Activated T-helper 17 cell treated with anti-CD3 and anti-CD28 coated beads, Interleukin-2, amount 50 U/mL, for 72 hours (primary cell): ENCODE measurements at places on chromosomes 12 and 14. TPM values are rescaled to one million over a fixed set of nuclear protein-coding genes. Genes with fewer than 3 reads are reported as not detected.
A peak's percentile ranks its signal among the peaks of the same experiment; 100 is the strongest.

- ATAC-seq = no peak
These were observed 45.9 kb upstream of the PLEKHG7 start for GRCh38 chr12:92656911-92657310.

GRCh38 chr12:53232646-53233461 lies 845 bp upstream of the RARG start:
- ATAC-seq = peak; percentile 50

DNA sequence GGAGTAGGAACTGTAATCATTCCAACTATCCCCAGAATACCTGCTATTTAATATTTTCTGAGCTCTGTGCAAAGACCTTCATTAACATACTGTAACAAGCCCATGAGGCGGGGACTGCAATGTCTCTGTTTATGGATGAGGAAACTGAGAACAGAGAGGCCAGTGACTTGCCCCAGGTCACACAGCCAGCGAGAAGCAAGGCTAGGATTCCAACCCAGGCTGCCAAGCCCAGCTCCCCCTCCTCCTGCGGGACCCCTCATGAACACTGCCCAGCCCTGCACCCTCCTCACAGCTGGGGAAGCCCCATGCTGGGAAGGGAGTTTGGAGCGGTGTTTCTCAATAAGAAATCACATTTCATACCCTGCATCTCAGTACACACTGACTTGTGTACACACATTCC lies 10.9 kb downstream of the HVCN1 start:
- no peak for ATAC-seq

DNA sequence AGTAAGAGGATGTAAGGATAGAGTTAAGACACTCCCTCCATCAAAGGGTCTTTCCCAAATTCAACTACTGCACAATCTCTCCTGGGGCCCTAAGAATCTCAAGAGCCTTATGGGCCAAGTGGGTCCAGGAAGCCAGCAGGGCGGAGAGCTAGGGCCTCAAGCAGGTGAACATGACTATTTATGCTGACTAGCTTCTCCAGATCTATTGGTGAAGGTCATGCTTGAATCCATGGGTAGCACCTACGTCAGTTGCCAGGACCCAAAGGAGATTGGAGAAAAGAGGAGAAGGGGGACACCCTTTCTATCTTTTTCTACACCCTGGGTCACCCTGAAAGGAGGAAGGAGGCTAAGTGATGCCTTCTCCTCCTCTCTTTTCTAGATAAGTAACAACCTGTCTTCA lies 534.2 kb upstream of the MIS18BP1 start:
- ATAC-seq = no peak

GRCh38 chr14:69356903-69357543 lies 41.1 kb downstream of the ERH start:
- no peak for ATAC-seq

DNA sequence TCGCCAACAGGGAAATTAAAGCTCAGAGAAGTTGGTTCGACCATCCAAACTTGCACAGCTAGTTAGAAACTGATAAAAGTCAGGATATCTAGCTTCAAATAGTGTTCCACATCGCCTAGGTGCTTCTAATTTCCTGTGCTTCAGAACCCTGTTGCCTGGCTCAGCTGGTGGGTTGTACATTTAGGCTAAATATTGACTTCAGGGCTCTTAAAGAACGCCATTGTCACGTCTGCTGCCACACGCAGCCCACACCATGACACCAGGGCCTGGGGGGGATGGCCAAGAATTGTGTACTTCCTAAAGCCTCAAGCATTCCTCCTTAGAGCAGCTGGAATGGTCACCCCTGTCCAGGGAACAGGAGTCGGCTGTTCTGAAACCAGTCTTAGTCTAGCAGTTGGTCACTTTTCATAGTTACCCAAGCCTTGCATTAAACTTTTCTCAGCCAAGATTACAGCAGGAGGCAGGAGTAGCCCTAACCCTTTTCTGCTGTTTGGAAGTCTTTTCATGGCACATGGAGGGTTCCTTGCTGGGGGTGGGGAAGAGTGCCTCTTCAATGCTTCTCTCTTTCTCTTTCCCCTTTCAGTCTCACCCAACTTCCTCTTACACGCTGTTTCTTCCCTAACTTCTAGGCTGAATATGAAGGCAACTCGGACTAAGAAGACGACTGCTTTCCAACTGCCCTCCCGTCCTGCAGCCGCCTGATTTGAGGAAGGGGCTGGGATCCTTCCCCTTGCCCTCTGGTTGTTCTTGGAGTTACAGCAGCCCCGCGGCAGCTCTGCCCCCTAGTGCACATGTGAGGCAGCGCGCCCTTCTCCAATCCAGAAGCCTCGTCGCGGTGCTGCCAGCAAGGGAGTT lies 17.1 kb downstream of the FOS start:
- peak; percentile 37 for ATAC-seq

GRCh38 chr12:104648756-104649155 lies 192.0 kb downstream of the CHST11 start:
- ATAC-seq = no peak

- no peak for ATAC-seq
These were observed 127.0 kb downstream of the MED13L start for GRCh38 chr12:116150452-116150851.

Gene TMEM229B
- total RNA-seq = 0.84 TPM

DNA sequence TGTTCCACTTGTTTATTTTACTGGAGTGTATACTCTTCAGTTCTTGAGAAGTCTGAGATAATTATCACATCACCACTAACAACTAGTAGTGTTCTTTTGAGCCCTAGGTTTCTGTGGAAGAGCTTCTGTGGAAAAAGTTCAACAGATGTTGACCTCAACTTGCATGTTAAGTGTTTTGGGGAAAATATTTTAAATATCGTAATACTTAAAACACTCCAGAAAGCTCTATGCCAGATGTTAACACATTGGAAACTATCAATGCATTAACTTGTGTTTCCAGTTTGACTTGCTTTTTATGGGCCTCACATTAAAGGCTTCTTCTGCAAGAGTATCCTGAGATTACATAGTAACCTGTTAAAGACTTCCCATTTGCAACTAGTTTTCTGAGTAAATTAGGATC lies 173.1 kb downstream of the DUSP6 start:
- no peak for ATAC-seq

- no peak for ATAC-seq
These were observed 1.5 kb downstream of the FOXG1 start for GRCh38 chr14:28767853-28768741.

GRCh38 chr14:99910337-99911309 lies 117.4 kb downstream of the EML1 start:
- ATAC-seq = no peak

GRCh38 chr12:69553628-69554248 lies 31.5 kb upstream of the CCT2 start:
- no peak for ATAC-seq

Gene DCN
- total RNA-seq = not detected

DNA sequence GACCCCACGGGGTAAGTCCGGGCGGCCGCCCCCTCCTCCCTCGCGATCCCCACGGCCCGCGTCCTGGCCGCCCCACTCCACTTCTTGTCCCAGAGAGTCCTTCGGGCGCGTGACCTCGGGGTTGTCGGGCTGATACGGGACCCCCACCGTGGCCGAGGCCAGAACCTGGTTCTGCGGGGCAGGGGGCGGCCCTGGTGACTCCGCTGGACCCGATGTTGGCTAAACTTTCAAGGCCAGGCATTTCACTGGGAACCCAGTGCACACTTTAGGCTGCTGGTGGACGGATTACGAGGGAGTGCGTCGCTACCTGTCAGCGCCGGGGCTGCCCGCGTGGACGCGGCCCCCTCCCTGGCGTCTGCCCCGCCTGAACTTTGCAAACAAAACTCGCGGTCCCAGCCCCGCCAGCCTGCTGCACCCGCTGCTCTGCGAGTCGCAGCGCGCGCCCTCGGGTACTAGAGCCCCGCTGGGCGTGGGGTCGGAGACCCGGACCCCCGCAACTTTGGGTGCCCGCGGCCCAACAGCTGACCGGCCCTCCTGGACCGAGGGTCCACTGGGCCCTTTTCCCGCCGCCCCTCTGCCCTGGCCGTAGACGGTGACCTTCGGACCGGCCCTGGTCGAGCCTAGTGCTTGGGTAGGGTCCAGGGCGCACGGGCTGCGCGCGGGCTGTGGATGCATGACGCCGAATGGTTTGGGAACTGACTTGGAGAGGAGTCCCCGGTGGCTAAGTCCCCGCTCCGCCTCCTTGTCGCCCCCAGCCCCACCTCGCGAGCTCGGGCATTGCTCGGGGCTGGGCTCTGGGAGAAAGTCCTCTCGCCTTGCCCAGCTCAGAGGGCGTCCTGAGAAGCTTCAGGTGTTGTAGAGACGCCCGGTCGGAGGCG lies 624 bp downstream of the RIN3 start:
- peak; percentile 43 for ATAC-seq

GRCh38 chr12:52260361-52261207 lies 13.9 kb upstream of the KRT86 start:
- ATAC-seq = no peak

DNA sequence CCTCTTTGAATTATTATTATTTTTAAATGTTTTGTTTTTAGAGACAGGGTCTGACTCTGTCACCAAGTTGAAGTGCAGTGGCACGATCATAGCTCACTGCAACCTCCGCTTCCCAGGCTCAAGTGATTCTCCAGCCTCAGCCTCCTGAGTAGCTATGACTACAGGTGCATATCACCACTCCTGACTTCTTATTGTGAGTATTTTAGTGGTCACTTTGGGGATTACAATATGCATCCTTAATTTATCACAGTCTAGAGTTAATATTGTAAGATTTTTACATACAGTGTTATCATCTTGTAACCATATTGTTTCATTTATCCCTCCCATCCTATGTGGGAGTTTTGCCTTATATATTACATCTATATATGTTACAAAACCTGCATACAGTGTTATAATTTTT lies 13.4 kb downstream of the FGF23 start:
- ATAC-seq = no peak

GRCh38 chr12:26473291-26473690 lies 277.9 kb downstream of the SSPN start:
- no peak for ATAC-seq

GRCh38 chr12:131011165-131012079 lies 57.7 kb downstream of the ADGRD1 start:
- no peak for ATAC-seq

DNA sequence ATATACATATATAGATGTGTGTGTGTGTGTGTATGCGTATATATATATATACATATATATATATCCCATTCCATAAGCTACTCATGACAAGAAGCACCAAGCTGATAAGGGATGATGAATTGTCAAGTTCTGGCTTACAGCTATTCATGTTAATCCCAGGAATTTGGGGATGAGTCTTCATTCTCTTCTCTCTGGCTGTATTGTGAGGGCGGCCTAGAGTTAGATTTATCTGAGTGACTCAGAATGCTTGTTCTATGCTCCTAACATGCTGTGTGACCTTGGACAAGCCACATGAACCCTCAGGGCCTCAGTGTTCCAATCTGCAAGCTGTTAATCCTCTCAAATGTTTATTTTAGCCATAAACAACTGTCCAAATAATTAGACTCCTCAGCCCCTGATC lies 749.0 kb downstream of the MED13L start:
- ATAC-seq = no peak

GRCh38 chr12:111991535-111991934 lies 21.4 kb downstream of the TMEM116 start:
- peak; percentile 57 for ATAC-seq

Gene BTG1
- 131 TPM for total RNA-seq

GRCh38 chr12:48993787-48994186 lies 5.4 kb downstream of the DDN start:
- ATAC-seq = no peak

Gene KLRC4
- total RNA-seq = not detected

DNA sequence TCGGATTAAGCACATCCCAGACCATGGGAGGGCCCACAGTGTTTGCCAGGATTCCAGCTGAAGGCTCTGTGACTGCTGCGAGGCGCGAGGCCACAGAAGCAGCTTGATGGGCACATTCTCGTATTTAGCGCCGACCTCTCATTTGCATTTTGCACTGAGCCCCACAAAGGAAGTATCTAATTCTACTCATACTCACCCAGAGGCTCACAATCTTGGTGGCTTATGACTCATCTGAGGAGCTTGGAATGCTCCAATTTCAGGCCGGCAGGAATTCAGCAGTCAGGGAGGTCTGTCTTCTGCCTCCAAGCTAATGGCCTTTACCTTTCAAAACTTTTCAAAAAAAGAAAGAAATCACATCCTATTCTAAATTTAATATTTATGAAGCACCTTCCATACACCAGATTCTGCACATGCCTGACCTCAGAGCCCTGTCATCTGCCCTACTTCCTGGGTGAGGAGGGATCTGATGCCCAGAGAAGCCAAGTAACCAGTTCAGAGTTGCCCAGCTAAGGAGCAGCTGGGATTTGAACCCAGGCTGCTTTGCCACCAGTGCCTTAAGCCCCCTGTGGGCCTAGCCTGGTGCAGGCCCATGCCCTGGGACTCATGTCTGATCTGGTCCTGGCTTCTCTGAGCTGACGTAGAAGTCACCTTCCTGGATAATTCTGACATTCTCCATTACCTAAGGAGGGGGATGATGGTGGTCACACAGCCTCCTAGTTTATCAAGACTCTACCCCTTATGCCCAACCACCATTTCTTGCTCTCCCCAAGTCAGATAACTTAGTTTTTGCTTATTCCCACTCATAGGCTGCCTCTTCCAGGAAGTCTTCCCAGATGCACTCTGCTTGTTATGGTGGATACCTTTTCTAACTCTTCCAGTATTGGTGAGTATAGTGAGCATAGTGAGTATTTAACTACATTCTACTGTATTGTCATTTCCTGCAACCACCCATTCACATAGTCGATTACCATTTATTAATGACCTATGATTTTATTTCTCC lies 198.9 kb downstream of the RBM19 start:
- ATAC-seq = no peak

DNA sequence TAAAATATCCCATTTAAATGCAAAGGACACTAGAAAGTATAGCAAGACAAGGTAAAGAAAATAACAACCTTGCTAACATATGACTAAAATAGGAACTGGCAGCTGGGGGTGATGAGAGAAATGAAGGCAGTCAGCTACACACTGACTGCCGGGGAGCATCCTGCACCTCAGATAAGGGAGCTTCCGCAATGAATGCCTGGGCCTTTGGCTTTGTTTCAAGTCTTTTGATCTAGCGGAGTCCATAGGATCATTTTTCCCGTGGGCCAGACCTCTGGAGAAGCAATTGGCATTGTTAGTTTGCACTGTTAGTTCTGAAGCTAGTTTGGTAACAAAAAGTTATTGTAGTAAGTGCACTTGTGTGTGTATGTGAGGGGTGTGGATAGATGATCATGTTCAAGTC lies 639.9 kb downstream of the DIO2 start:
- no peak for ATAC-seq

DNA sequence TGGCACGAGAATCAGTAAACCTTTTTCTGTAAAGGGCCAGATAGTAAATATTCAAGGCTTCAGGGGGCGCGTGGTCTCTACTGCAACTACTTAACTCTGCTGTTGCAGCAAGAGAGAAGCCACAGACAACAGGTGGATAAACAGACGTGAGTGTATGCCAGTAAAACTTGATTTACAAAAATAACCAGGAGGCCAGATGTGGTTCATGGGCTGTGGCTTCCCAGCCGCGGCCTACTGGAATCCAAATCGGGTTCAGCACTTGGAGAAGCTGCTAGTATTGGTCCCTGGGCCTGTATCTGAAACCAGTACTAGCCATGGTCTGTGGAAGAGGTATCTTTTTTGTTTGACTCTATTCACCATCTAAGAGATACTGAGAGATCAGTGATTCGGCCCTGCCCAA lies 13.3 kb downstream of the PPP2R5C start:
- no peak for ATAC-seq

- no peak for ATAC-seq
These were observed 34.0 kb downstream of the CHGA start for GRCh38 chr14:92956961-92957360.

Gene C14orf93
- 9.6 TPM for total RNA-seq

- no peak for ATAC-seq
These were observed 833.0 kb downstream of the SLC6A15 start for GRCh38 chr12:84079626-84080025.

Gene SIX6
- total RNA-seq = not detected

Gene GPR162
- 0.15 TPM for total RNA-seq
